ENCODE measurements at places on chromosomes 12 and 14.

GRCh38 chr14:101859538-101859902, 98.0 kb downstream of the PPP2R5C start:
- no peak for DNase-seq

- no peak for DNase-seq
These were observed 121.3 kb downstream of the PDE3A start for GRCh38 chr12:20489645-20490044.

DNA sequence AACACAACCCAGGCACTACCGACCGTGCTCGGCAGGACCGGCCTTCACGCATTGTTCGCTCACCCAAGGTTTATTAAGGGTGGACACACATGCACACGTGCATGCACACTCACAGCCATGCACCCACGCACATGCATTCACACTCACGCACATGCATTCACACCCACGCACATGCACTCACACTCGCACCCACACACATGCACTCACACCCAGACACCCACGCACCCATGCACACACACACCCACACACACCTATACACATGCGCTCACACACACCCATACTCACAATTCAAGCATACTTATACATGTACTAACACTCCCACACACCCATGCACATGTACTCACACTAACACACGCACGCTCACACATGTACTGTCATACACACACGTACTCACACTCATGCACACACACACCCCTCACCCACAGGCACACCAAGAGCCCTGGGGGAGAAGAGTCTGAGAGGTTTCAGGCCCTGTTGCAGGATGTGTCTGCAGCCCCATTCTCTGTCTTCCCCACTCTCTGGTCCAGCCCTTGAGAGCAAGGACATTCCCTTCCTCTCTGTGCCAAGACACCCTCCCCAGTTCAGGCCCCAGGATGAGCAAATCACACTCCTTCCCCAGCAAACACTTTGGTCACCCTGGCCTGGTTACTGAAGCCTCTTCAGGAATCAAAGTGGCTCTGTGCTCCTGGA, 49.4 kb upstream of the BCL11B start:
- DNase-seq: no peak

DNA sequence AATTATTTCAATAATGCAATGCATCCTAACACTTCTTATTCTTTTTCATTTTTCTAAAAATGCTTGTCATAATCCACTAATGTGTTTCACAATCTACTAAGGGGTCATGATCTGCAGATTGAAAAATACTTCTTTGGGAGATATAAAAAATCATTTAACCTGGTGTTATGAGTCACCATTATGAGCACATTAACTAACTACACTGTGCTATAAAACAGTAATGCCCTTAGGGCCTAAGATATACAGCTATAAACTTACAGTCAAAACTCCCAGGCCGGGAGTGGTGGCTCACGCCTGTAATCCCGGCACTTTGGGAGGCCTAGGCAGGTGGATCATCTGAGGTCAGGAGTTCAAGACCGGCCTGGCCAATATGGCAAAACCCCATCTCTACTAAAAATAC, 14.2 kb downstream of the ATXN2 start:
- no peak for DNase-seq

GRCh38 chr12:95304673-95305198, 87.1 kb downstream of the VEZT start:
- no peak for DNase-seq

DNA sequence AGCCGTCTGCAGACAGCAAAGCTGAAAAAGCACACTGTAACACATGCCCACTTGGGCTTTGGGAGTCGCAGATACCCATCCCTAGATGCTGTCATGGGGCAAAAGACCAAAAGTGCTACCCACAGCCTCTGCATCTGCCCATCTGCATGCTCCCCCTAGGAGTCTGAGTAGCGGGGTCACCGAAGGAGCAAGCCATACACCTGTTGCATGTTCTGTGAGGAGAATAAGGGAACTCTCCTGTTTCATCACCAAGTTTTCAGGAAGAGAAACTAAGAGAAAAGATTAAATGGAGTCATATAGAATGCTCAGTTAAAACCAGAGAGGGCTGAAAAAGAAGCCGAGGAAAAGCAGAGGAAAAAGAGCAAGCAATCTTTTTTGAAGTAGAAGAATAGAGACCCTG, 13.7 kb upstream of the ST8SIA1 start:
- no peak for DNase-seq

GRCh38 chr12:452667-453210, 7.0 kb upstream of the B4GALNT3 start:
- DNase-seq: no peak

- peak; percentile 87 for DNase-seq
These were observed 300.0 kb downstream of the AEBP2 start for GRCh38 chr12:19739195-19739776.

GRCh38 chr12:118402251-118402650, 25.9 kb downstream of the SUDS3 start:
- no peak for DNase-seq

DNA sequence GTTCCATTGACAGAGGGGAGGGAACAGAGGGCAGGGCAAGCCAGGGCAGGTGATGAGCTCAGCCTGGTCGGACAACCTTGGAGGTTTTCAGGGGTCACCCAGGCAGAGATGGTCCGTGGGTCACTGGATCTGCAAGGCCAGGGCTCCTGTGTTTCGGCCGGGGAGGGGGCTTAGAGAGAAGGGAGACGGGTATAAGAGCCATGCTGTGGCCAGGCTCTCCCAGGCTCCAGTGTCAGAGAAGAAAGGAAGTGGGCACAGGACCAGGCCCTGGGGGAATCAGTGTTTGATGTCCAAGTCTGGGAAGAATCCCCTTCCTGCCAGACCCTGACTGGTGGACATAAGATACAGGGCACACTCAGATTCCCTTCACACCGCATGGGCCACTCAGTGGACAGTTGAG, 36.9 kb downstream of the DIO3 start:
- no peak for DNase-seq

DNA sequence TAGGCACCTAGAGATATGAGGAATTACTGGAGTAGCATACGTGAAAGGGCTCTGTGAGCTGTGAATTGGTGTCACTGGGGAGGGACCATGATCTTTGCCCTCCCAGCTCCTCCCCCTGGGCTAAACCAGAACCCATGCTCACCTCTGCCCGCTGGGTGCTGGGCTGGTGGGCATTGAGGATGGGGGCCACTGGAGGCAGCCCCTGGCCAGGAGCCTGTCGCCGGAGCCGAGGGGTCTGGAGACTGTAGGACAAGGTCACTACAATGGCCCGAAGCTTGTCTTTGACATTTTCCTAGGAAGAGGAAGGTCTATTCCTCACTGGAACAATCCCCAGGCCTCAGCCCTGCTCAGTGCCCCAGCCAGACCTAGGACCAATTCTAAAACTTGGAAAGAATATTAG, 11.6 kb downstream of the ITGA7 start:
- no peak for DNase-seq

GRCh38 chr12:90366286-90366685, 588.7 kb downstream of the CCER1 start:
- DNase-seq: peak; percentile 12

DNA sequence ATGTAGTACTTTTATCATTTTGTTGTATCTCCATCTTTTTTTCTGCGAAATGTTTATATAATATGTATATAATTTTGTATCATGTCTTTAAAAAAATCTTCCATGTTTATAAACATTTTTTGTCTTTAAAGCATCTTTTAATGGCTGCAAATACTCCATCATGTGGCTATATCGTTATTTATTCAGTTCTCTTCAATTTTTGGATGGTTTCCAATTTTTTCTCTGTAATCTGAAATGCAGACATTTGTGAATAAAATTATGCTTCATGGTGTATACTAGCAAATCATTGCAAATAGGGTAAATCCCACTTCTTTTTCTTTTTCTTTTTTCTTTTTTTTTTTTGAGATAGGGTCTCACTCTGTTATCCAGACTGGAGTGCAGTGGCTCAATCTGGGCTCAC, 54.0 kb downstream of the CPSF2 start:
- no peak for DNase-seq

- DNase-seq: no peak
These were observed 53.9 kb downstream of the TSHR start for GRCh38 chr14:81009346-81009745.

DNA sequence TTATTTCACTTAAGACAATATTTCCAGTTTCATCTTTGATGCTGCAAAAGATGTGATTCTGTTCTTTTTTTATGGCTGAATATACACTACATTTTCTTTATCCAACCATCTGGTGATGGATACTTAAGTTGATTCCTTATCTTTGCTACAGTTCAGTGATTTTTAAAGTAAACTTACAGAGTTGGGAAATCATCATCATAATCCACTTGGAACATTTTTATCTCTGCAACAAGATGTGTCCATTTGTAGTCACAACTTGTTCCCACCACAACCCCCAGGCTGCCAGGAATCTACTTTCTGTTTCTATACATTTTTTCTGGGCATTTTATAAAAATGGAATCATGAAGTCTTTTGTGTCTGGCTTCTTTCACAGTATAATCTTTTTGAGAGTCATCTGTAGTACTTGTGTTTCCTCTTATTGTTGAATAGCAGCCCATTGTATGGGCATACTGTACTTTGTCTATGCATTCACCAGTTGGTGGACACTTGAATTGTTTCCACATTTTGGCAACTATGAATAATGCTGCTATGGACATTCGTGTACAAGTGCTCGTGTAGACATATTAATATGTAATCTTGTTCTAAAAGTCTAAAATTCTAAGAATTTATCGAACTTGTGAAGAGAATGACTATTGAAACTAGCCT, 212.5 kb upstream of the DDHD1 start:
- DNase-seq: no peak

GRCh38 chr12:13256692-13257045, 60.1 kb downstream of the EMP1 start:
- no peak for DNase-seq

- no peak for DNase-seq
These were observed 208.8 kb upstream of the EEA1 start for GRCh38 chr12:93137656-93138612.

DNA sequence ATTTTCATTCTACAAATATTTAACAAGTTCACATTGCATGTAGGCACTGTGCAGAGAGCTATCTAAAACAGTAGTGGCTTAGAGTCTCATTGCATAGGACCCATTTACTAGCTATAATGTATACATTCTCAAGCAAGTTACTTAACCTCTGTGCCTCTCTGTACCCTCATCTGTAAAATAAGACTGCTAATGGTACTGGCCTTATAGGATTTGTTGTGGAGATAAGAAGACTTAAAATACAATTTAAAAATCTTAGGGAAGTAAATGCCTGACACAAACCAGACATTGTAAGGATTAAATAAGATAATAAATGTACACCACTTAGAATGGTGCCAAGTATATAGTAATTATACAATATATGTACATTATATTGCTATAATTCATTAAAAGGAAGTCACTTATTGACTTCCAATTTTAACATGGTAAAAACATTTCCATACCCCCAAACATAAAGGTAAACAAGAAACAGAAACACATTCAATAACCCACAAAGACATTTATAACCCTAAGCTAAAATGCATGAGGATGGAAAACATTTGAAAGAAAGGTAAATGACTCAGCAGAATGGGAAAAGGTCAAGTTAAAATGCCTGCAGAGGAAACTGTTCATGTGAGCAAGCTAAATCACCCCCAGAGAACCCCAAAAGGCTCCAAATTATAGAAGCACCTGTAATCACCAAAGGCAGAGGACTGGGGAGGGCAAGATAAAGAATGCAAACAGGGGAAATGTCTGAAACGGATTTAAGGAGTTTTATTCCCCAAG, 30.8 kb downstream of the RPS6KA5 start:
- DNase-seq: no peak

DNA sequence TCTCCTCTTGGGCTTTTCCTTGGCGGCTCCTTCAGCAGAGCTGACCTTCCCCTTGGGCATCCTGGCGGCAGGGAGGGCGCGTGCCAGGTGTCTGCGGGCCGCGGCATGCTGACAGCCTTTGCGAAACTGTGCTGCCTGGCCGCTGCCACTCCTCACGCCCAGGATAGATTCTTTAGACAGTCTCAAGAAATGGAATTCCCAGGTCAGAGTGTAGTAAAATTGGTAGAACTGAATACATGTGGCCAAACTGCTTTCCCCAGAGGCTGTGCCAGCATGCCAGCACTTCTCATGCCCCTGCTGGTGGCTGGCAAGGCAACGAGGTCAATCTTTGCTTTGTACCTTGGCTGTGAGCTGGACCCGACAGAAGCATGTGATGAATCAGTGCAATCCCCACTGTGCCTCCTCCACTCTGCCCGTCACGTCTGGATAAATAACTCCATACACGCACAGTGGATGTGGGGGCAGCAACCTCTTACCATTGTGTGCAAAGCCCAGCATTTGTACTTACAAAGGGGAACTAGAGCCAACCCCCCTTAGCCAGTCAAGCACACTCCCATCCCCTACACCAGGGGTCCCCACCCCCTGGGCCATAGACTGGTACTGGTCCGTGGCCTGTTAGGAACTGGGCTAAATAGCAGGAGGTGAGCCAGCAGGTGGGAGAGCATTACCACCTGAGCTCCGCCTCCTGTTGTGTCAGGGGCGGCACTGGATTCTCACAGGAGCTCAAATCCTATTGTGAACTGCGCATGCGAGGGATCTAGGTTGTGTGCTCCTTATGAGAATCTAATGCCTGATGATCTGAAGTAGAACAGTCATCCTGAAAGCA, 90.9 kb downstream of the ACTN1 start:
- no peak for DNase-seq

- peak; percentile 58 for DNase-seq
These were observed 670.3 kb upstream of the TBX3 start for GRCh38 chr12:115354007-115354890.

GRCh38 chr14:36238666-36239363, 62.3 kb upstream of the PTCSC3 start:
- no peak for DNase-seq

DNA sequence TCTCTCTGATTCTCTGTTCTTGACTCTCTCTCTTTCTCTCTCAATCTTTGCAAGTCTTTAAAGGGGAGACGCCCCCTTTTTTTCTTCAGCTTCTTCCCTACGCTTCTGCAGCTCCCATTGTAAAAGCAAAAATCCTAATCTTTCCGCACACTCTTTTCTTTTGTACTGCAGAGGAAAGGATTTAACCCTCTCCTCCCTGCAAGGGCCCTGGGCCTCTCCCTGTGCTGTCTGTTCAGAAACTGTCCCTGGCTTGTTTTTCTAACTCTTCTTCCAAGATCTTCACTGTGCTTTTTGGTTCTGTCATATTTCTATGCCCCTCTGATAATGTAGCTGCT, 10.9 kb upstream of the SALL2 start:
- DNase-seq: no peak

GRCh38 chr12:118102609-118103008, 1.2 kb downstream of the VSIG10 start:
- DNase-seq: no peak

GRCh38 chr12:11822081-11822834, 172.8 kb downstream of the ETV6 start:
- DNase-seq: no peak

DNA sequence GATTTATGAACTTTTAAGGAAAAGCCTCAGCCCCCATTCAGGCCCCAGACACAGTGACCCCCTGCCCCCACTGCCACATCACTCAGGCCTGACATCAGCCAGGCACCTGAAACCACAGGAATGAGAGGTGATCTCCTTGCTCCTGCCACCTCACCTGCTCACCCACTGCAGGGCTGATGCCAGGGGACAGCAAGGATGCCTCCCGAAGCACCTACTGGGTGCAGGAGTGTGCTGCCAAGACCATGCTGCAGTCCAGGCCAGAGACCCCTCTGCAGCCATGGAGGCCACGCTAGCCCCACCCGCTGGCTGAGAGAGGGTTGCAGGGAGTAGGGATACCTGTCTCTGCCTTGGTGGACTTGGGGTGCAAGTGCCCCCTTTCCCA, 18.6 kb upstream of the KRT7 start:
- no peak for DNase-seq

- peak; percentile 68 for DNase-seq
These were observed 2.1 kb downstream of the SAMD4A start for GRCh38 chr14:54568821-54569595.

Data from tongue (tissue), 3 donors.